ENCODE measurements at places on chromosomes 1 and 21.

DNA sequence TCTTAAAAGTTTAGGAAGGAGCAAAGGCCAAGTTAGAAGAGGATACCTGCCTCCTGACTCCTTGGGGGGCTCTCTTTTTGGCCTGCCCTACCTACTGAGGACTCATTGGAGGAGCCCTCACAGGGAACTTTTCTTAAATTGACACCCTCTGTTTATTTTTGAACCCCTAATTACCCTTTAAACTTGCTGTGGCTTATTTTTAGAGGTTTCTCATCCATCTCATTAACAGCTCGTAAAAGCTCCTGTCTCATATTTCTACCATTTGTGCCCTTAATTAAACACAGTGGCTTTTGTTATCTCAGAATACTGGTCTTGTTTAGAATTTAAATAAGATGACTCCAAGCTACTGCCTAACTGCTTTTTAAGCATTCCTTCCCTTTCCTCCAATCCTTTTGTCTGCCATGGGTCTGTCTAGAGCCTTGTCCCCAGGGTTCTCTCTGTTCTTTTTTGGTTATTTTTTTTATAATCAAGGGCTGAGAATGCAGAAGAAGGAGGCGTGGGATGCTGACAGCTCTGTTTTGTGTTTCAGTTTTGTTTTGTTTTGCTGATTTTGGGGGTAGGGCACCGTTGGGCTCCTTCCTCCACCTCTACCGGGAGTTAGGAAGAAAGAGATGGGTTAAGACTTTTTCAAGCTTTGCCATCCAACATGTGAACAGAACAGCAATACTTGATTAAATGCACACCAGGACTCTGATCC is 78.0 kb downstream of the SYT6 start:
- DNase-seq, result no peak

DNA sequence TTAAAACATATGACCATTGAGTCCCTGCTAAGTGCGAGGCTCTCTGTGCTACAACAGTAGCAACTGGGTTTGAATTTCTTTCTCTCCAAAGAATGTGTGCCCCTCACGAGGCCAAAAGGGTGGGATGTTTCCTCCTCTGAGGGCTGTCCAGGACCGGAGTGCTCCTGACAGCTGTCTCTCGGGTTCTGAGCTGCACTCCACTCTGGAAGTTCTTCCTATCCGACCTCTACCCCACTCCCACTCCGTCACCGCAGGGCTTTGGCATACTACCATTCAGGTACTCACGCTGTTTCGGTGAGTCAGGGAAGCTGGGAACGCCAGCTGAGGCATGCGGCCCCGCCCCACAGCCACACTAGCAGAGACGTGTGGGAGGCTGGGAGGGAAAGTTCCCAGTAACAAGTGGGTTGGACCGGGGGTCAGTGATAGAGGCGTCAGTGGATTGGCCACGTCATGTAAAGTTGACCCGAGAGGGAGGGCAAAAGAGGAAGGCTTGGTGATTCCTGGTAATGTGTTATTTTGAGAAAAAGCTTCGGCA is 705 bp upstream of the SLC50A1 start:
- DNase-seq, result no peak

DNA sequence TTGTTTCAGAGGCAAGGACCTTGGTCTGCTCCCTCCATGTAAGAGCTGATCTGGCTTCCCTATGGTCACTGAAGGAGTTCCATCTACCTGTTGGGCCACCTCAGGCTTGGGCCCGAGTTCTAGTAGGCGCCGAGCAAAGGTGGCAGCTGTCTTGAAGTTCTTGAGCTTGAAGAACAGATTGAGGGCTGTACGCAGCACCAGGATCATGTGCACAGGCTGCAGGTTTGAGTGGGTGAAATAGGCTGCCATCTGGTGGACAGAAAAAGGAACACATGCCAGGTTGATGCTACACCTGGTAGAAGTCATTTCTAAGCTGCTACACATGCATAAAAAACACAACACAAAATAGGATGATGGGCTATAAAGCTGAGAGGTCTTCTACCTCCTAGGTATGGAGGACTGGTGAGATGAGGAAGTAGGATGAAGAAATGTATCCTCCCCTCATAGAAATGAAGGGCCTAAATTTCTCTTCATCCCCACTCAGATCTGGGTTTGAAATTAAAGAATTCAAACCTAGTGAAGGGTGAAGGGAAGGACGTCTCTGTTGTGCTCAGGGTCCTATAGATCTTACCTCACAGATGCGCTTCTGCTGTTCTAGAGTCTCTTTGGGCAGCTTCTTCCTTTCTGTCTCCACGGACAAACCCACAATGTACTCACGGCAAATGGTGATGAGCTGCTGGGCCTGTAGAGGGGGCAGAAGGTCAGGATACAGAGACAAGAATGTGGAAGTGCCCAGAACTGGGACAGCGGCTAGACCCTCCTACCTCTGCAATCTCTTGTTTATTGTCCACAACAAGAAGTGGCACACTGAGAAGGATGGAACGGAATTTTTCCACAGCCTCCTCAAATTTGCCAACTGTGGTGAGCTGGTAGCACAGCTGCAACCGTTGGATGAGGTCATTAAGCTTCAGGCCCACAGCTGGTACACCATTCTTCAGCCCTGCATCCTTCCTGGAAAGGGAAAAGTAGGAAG is 6.6 kb upstream of the PEX19 start:
- DNase-seq, result peak; percentile 27

- no peak for DNase-seq
Measured at GRCh38 chr1:76754730-76755129, 112.5 kb upstream of the ST6GALNAC5 start.

- DNase-seq, result no peak
Measured at GRCh38 chr1:175871647-175872046, 128.3 kb upstream of the TNR start.

DNA sequence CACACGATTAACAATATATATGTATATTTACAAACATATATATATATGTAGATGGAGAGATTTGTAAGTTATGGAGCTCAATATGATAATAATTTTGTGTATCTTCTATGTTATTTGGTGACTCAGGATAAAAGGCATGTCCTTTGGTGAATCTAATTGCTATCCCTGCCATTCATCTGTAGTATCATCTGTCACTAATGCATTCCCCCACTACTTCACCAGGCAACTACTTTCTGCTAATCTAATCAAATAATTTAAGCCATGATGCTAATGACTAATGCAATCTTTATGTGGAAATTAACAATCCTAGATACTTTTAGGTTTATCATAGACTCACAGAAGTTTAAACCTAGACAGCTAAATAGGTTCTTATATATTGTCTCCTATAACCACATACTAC is 1074.5 kb downstream of the PLA2G4A start:
- no peak for DNase-seq

GRCh38 chr1:225467193-225468020 is 39.6 kb upstream of the LBR start:
- peak; percentile 78 for DNase-seq

DNA sequence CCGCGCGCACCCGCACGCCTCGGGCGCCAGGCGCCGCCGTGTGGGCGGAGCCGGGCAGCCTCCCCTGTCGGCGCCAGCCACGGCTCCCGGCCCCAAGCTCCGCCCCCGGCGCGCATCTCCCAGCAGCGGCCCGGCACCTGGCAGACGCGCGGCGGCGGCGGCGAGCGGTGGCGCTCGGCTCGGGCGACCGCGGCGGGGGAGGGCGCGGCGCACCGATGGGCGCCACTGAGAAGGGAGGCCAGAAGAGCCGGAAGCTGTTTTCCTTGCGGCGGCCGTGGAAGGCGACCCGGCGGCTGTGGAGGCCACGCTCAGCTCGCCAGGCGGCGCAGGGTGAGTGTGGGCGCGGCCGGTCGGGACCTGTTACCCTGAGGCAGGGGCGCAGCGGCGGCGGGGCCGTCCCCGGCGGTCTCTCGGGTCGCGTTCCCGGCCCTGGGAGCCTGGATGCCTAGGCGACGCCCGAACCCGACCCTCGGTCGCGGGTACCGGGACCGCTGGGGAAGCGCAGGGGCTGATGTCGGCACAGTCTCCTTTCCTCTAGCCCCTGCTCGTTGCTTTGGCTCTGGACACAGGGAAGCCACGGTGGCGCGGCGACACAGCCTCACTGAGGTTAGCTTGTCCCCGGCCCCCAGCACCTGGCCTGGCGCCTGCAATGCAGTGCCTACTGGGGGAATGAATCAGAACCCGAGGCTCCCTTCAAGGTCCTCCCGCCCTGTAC is 54.9 kb upstream of the DNAJC6 start:
- DNase-seq, result peak; percentile 88

DNA sequence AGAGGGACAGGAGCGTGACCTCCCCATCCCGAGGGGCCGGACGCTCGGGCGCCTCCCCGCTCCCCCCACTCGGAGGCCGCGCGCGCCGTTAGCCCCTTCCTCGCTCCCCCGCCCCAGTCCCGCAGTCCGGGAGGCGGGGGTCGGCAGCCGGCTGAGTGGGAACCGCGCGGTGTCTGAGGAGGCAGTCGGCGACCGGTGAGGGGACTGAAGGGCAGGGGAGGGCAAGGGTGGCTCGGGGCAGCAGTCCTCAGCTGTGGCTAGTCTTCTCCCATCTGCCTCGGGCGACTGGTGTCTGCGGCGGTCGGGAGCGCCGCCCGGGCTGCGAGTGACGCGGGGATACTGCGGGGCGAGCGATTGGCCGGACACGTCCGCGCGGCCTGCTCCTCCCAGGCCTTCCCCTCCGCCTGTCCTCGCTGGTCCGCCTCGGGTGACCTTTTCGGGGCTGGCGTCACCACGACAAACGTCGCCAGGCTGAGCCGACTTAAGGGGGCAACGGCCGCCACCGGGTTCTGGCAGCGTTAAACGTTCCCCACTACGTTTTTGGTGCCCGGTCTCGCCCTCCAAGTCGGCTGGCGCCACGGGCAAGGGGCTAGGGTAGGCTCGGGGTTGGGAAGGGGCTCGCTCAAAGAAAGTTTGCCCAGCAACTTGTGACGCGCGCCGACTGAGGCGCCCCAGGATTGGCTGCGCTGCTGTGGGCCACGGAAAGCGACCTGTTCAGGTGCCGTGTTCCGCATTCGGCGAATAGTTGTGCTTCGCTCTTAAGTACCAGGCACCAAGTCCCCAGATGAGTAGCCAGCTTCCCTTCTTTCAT is 538 bp downstream of the ZNF672 start:
- peak; percentile 72 for DNase-seq

GRCh38 chr21:44704636-44705001 is 6.8 kb downstream of the TSPEAR start:
- DNase-seq, result no peak

DNA sequence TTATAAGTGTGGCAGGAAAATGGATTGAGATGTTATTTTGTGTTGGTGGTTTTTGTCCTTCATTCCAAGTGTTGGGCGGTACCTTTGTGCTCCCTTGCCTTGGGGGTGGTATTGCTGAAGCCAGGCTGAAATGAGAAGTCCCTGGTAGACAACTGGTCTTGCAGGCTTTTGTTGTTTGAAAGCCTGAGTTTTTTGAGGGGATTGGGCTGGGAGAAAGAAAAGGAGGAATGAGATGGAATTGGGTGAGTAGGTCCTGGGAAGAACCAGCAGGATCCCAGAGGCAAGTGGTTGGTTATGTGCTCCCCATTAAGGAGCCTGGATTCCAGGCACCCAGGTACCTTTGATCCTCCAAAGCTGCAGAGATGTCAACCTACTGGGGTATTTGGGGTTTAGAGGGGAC is 93.7 kb upstream of the SLC2A1 start:
- no peak for DNase-seq

- DNase-seq, result no peak
Measured at GRCh38 chr1:233406339-233406960, 78.9 kb downstream of the MAP3K21 start.

DNA sequence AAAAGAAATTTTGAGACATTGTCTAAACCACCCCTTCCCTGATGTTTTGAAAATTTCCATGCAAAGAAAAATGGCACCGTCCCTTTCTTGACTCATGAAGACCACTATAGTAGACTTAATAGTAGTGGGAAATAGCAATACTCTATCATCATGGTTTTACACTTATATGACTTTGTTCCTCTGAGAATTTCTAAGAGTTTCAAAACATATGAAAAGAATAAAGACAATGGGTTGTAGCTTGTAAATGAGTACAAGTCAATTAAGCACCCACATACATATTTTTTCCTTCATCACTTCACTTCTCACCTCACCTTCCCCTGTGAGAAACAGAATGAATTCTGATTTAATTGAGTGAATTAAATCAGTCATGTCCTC is 151.7 kb downstream of the LYPLAL1 start:
- DNase-seq, result no peak

DNA sequence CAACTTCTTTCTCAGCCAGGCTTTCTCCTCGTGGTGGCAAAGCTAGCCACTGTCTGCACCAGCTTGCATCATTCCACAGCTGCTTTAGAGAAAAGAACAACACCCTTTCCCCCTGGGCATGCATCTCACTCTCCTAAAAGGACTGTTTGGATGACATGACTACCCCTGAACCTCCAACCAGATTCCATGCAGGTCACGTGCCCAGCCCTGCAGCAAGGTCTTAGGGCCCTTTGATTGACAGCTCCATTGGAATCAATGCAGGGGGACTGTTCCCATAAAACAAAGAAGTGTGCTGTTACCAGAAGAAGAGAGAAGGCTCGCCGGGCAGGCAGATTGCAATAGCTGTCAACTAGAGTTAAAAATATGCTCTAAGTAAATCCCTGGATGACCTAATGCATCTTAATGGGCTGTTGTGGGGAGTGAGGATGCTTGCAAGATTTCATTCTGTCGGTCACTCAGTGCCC is 24.4 kb downstream of the KCNA2 start:
- no peak for DNase-seq

GRCh38 chr1:26701995-26702679 is 6.3 kb downstream of the ARID1A start:
- DNase-seq, result no peak

DNA sequence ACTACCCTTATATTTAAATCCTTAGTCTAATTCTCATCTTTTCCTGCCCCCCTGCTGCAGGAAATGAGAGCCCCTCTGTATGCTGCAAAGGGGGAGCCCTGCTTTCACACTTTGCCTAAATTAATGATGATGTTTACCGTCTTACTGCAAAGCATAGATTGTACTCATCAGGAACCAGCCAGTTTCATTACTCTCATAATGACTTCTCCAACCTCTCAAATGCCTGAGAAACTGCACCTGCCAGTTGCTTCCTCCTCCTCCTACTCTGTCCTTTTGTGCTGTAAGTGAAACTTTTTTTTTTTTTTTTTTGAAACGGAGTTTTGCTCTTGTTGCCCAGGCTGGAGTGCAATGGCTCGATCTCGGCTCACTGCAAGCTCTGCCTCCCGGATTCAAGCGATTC is 101.7 kb downstream of the ADSS2 start:
- DNase-seq, result no peak

DNA sequence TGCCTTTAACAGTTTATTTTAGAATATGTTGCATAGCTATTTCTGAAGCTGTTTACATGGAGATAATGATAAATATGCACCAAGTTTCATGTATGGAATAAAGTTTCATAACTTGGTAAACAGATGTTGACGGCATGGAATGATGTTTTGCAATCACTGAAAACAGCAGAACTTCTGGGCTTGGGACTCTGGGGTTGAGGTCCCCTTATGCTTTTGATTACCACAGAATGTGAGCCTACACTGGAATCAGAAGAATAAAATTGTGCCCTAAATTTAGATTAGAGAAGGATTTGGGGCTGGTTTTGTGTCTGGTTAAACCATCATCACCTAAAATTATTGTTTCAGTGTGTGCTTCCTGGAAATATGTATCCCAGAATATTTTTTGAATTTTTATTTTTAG is 11.1 kb downstream of the KRTAP24-1 start:
- DNase-seq, result no peak

GRCh38 chr1:228691926-228692325 is 43.4 kb upstream of the RHOU start:
- DNase-seq, result no peak

GRCh38 chr1:909861-910310 is 13.8 kb upstream of the SAMD11 start:
- DNase-seq, result no peak

- no peak for DNase-seq
Measured at GRCh38 chr1:113542221-113542701, 151.9 kb downstream of the MAGI3 start.

All from GM12892 (cell line).